ENCODE measurements at places on chromosomes 12 and 14.
A peak's percentile ranks its signal among the peaks of the same experiment; 100 is the strongest.

- DNase-seq, result no peak
These were observed 268.9 kb upstream of the ATP2B1 start for GRCh38 chr12:89977405-89978085.

DNA sequence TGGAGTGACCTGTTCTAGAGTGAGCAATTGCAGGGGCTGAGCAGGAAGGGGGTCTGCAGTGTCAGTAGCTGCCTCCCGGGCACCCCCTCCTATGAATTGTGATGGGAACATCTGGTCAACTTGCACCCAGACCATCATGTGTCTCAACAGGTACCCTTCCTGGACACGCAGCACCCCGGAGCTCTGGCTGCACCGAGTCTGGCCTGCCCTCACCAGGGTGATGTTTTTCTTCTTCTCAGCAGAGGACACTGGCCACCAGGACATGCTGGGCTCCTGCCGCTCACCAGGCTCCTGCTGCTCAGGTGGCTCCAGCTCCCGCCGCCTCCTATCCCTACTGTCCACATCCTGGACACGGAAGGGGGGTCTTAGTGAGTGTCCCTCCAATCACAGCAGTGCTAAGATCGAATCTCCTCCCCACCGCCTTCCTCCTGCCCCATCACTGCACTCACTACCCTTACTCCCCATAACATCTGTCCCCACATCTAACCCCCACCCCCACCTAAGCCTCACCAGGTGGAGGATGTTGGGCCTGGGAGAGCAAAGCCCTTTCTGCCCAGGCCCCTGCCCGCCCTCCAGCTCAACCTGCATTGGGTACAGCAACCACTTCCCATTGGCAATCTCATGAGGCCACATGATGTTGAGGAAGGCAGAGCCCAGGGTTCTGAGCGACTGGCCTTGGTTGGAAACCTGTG, 14.9 kb downstream of the ITGA7 start:
- DNase-seq, result no peak

GRCh38 chr12:55681142-55682077, 26.3 kb downstream of the ITGA7 start:
- DNase-seq, result peak; percentile 89

GRCh38 chr12:20800160-20800559, 10.3 kb upstream of the SLCO1B3 start:
- no peak for DNase-seq

- DNase-seq, result peak; percentile 58
These were observed 50.9 kb upstream of the BICDL1 start for GRCh38 chr12:119938049-119938667.

DNA sequence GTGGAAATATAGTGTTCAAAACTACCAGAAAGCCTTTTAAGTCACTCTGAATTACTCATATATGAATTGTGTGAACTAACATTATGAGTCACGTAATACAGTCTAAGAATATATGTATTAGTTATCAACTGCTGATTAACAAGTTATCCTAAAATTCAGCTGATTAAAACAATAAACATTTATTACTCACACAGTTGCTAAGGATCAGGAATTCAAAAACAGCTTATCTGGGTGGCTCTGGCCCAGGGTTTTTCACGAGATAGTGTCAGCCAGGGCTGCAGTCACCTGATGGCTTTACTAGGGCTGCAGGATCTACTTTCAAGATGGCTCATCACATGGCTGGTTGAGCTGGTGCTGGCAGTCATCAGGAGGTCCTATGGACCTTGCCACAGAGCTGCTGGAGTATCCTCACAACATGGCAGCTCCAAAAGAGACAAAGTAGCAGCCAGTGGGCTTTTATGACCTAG, 36.5 kb downstream of the CORO1C start:
- DNase-seq, result peak; percentile 60

DNA sequence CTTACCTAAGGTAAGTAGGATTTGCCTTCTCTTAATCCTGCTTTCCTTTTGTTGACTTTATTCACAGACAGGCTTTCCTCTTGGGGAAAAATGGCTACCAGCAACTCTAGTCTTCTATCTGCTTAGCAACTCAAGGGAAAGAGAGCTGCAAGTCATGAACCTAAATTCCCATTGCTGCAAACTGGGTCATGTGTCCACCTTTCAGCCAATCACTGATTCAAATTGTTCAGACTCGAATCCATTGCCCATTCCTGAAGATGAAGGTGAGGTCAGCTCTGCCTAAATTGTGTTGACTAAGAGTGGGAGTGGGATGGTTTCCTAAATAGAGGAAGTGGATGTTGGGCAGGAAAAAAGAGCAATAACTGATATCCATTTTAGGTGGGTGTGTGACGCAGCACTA, 7.7 kb downstream of the FBXW8 start:
- DNase-seq, result no peak

DNA sequence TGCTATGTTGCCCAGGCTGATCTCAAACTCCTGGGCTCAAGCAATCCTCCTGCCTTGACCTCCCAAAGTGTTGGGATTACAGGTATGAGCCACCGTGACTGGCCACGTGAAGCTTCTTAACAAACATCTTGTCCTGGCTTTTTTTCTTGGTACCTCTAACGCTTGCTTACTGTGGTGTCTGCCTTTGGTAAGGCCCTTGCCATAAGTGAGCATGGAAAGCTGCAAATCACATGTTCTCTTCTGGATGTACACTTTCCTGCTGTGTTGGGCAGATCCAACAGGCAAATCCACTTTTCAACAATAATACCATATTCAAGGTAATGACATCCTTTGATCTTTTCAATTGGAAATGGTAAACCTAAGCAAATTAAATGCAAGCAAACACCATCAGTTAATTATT, 54.6 kb downstream of the ARF6 start:
- no peak for DNase-seq

DNA sequence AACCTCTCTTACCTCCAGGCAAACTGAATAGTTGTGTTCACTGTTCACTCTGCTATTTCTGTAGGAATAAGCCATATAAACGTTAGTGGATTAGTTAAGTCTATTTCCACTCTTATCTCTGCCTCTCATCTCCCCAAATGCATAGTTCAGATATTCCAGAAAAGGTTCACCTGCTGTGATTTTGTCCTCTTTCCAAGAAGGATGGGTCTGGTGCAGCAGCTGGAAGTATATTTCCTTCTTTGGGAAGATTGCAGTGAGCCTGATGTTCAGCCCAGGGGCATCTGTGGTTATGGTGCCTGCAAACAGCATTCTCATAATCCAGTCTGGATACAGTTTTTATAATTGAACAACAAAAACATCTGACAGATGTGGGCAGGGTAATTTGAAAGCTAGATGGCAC, 97.7 kb downstream of the TPH2 start:
- no peak for DNase-seq

- DNase-seq, result no peak
These were observed 122.9 kb downstream of the PRKCH start for GRCh38 chr14:61444215-61444768.

DNA sequence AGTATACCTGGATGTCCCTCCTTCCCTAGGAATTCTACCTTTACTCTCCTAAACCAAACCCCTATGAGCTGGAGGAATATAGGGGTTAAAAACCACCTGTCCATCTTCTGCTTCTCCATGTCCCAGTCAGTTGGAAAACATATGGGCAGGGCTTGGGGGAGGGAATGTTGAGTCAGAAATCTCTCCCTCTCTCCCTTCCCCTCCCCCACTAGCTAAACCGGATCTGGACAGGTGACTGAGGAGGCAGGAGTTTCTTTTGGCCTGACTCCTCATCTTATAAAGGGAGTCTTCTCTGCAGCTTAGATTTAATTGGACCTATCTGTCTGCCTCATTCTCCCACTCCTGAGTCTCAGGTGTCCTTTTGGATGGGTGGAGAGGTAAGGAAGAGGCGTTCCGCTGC, 6.1 kb downstream of the ERBB3 start:
- DNase-seq, result peak; percentile 51

GRCh38 chr12:114895827-114896226, 211.9 kb upstream of the TBX3 start:
- DNase-seq, result no peak

- no peak for DNase-seq
These were observed 186.2 kb upstream of the VASH1 start for GRCh38 chr14:76575108-76575507.

DNA sequence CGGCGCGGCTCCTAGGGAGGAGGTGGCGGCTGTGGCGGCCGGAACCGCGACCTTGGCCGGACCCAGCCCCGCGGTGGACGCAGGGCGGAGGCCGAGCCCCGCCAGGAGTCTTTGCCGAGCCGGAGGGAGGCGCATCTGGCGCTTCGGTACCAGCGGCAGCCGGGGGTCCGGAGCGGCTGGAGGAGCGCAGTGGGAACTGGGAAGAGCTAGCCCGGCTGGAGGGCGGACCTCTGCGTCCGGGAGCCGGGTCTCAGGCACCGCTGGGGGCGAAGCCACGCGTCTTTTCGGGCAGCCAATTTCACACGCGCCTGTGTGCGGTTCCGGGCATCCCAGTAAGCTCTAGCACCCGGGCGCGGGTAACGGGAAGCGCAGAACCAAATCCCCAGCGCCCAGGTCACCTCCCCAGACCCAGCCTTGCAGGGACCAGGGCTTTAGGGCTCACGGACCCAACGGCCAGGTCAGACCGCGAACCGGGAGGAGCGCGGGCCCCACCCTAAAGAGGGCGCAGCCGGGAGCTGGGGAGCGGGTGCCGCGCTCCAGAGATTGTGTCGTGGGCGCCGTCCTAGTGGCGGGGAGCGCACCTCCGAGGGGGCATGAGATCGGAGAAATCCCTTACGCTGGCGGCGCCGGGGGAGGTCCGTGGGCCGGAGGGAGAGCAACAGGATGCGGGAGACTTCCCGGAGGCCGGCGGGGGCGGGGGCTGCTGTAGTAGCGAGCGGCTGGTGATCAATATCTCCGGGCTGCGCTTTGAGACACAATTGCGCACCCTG, 89.4 kb downstream of the GALNT8 start:
- no peak for DNase-seq

GRCh38 chr14:62532181-62532580, 513.1 kb downstream of the KCNH5 start:
- DNase-seq, result no peak

DNA sequence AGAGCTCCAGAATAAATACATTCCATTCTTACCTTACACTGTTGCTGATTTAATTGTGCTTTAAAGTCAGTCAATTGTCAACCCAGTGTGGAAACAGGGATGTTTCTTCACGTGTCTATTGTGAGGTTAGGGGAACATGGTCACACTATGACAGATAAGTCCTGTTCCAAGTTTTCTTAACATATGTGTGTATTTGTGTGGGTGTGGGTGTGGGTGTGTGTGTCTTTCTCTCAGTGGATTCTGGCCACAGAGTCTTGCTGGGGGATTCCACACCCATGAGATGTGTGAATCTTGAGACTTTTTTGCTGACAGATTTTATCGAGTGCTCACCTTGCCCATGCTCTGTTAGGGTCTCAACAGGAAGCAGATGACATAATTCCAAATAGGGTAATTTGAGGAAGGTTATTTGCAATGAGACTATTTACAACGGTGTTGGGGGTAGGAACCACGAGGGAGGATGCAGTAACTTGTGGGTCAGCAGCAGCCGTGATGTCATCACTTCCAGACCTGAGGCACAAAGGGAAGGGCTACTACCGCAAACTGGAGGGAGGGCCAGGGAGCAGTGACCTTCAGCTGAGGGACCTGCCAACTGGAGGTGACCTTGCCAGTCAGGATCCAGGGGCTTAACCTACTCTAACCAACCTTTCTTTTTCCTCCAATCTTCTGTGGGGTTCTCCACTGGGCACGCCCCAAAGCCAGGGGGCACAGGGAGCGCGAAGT, 1.9 kb upstream of the VRK1 start:
- no peak for DNase-seq

- no peak for DNase-seq
These were observed 378.7 kb upstream of the KITLG start for GRCh38 chr12:88958946-88959345.

GRCh38 chr14:60656686-60657455, 7.6 kb upstream of the SIX1 start:
- peak; percentile 81 for DNase-seq

GRCh38 chr14:36856095-36856878, 194.6 kb downstream of the PAX9 start:
- no peak for DNase-seq

DNA sequence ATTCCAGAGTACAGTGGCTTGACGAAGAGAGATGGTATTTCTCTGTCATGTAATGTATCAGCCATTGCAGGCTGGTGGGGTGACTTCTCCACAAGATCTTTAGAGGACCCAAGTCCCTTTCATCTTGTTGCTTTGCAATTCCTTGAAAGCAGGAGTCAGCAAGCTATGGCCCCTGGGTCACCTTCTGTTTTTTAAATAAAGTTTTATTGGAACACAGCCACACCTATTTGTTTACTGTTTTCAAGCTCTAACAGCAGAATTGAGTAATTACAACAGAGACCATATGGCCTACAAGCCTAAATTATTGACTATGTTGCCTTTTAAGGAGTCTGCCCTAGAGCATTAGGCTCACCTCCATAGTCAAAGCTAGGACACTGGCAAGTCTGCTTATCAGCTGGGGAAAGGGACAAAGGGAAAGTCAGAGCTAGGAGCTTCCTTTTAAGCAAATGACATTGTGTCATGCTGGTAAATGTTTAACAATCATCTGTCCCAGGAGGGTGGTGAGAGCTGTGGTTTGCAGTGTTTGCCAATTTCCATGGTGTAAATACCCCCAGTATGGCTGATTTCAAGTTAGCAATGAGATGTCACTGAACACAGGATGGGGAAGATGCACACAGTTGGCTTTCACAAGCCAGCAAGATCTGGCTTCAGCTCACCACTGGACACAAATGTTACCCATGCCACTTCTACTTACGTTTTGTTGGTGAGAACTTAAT, 87.7 kb upstream of the PWP1 start:
- DNase-seq, result peak; percentile 65

- no peak for DNase-seq
These were observed 281.1 kb upstream of the AMIGO2 start for GRCh38 chr12:47360771-47361388.

- DNase-seq, result peak; percentile 93
These were observed 874.9 kb downstream of the NRXN3 start for GRCh38 chr14:79044894-79045624.

- no peak for DNase-seq
These were observed 2.2 kb downstream of the ZNF839 start for GRCh38 chr14:102321456-102322422.

- no peak for DNase-seq
These were observed 5.2 kb downstream of the ZBTB42 start for GRCh38 chr14:104805941-104806624.

GRCh38 chr12:52865090-52865944, 16.5 kb upstream of the KRT78 start:
- DNase-seq, result peak; percentile 80

DNA sequence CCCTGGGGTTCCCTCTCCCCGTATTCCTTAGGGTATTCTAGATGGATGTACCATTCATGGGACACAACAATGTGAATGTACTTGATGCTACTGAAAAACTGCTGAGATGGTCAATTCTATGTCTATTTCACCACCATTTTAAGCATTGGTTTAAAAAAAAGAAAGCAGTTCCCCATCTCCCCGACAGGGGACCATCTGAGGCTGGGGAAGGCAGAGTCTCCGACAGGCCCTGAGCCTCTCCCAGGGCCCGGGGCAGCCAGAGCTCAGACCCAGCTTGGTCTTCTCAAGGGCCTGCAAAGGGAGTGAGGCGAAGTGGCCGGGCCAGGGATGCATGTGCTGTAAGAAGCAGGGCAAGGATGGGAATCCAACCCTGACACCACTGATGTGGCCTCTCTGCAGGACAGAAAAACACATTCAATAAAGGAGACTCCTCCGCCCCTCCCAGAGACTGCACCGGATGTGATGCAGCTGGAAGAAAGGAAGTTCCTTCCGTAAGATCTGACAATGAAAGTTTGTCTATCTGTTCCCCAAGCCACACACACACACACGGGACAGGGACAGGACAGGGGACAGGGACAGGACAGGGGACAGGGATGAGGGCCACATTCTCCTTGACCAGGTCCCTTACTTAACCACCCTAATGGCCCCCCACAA, 234.1 kb downstream of the BCL11B start:
- DNase-seq, result no peak

Data from kidney tubule cell (primary cell).